ENCODE measurements at places on chromosomes 1 and 21. TPM values are rescaled to one million over a fixed set of nuclear protein-coding genes. Genes with fewer than 3 reads are reported as not detected.

- DNase-seq, result no peak
Observed at GRCh38 chr1:192633533-192634253, 2.3 kb upstream of the RGS13 start.

DNA sequence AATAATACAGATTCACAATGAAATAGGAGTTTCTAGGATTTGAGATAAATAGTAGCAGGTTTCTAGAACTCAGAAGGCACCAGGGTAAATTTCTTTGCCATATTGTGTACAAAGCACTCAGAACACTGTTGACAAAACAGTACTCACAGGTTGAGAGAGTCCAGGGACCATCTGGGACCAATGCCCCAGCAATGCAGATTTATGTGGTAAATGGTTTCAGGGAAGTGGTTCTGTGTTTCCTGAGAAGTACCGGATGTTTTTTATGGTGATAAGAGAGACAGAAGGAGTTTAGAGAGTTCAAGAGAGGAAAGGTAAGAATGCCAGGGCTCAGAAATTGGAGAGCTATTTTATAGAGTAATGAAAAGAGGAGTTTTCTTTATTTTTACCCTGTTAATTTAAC is 29.6 kb upstream of the DIPK1A start:
- no peak for DNase-seq

Gene ILDR2
- 0.25 TPM for total RNA-seq

GRCh38 chr1:240484804-240485443 is 127.0 kb downstream of the GREM2 start:
- DNase-seq, result no peak

DNA sequence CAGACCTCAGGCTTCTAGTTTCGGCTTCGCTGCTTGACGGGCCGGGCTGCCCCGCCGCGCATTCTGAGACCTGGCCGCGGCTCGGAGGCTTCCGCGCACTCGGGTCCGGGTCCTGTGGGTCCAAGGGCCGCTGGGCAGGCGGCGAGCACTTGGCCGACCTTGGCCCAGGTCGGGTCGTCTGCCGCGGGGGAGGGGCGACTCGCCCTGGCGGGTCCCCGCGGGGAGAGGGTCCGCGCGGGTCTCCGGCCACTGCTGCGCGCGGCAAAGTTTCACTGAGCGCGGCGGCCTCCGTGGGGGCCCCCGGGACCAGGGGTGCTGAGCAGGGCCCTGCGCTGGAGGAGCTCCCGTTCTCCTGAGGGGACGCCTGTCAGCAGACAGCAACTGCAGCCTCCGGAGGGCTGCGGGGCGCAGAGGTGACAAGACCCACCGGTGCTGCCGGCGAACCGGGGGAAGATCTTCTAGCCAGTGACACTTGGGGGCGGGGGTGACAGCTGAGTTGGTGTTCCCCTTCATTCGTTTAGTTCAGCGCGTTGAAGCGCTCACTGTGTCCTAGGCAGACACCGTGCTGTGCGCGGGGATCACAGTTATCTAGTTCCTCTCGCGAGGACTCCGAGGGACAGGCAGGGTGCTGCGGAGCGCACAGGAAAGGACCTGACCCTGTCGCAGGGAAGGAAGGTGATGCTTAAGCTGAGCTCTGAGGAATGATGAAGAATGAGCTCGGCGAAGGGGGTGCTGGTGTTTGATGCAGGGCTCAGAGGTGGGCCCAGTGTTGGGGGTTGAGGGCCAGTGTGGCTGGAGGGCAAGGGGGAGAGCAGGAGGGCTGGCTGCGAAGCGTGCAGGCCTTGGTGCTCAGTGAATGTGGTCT is 725 bp downstream of the MTFR1L start:
- DNase-seq, result peak; percentile 57
